ENCODE measurements at places on chromosomes 16 and 17. TPM values are rescaled to one million over a fixed set of nuclear protein-coding genes. Genes with fewer than 3 reads are reported as not detected.

The GAS7 gene
- 0.14 TPM for polyA plus RNA-seq

GRCh38 chr17:2893422-2893914 lies 97.2 kb downstream of the RAP1GAP2 start:
- DNase-seq, result peak; percentile 59

DNA sequence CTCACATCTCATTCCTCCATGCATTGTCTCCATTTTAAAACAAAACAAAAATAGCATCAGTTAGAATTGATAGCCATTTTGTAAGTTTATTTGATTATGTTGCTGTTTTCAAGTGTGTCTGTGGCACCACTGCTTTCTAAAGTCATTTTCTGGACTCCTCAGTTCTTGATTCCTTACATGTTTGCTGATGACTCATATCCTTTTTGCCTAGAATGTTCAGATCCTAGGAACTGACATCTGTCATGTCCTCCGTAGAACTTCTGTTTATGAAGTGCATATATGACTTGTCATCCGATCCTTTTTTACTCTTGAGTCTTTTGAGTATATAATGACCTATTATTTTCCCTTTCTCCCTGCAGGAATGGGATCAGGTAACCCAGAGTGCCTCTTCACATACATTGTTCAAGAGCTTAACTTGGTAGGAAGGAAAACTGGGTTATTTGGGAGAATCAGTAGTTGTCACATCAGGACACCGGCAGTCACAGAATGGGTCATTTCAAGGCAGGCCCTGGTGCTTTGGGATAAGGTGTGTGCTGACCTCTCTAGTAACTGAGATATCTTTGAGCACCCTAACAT lies 69.2 kb downstream of the MAP2K4 start:
- DNase-seq, result peak; percentile 35

The ELMO3 gene
- polyA plus RNA-seq, result 21.0 TPM

DNA sequence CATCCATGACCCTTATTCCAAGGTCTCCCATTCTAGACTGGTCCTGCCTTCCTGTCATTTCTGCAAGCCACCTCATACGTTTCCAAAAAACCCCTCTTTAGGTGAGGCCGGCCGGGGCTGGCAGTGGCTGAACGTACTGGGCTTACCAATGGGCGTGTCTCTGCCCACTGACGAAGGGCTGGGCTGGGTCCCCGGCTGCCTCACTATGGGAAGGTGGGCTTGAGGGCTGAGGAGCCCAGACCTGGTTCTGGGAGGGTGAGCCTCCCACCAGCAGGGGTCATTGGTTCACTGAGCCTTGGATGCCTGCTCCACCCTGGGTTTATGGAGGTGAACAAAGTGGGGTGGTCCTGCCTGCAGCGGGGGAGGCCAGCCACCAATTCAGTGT lies 19.9 kb downstream of the KDM8 start:
- no peak for DNase-seq

The CCL17 gene
- not detected for polyA plus RNA-seq

The TMEM100 gene
- 0.21 TPM for polyA plus RNA-seq

The CDT1 gene
- 1.0 TPM for polyA plus RNA-seq

The KANSL1 gene
- 13.7 TPM for polyA plus RNA-seq

The MT1F gene
- polyA plus RNA-seq, result 4.1 TPM

GRCh38 chr16:17072104-17072503 lies 398.7 kb downstream of the XYLT1 start:
- no peak for DNase-seq

GRCh38 chr17:28402224-28402630 lies 3.8 kb downstream of the SLC46A1 start:
- no peak for DNase-seq

DNA sequence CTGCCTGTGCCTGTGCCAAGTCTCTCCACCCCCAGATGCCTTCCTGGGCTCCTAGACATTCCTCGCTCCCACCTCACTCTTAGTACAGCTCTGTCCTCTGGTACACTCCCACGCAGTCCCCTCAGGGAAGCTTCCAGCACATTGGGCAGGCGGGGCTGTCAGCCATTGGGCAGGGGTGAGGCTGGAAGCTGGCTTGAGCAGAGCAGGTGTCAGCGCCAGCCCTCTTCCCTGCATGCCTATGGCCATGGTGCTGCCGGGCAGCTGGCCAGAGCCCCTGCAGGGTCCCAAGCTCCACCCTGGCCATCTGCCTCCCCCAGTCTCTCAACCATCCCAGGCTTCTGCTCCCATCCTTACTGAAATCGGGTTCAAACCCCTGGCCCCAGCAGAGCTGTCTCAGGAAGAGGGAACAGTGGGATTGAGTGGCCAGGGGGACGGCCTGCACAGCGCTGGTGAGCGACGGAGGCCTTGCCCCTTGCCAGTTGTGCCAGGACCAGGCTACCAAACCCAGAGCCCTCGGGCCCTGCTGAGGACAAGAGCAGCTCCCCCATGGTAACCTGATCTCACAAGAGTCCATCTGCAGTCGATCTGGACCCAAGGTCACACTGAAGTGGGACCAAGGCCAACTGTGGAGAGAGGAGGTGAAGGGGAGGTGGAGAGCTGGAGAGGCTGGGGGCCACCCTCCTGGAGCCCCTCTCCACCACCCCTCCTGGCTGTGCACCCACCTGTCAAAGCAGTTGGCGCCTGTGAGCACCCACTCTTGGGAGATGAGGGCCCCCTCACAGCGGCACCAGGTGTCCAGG lies 2.4 kb upstream of the B9D1 start:
- no peak for DNase-seq

DNA sequence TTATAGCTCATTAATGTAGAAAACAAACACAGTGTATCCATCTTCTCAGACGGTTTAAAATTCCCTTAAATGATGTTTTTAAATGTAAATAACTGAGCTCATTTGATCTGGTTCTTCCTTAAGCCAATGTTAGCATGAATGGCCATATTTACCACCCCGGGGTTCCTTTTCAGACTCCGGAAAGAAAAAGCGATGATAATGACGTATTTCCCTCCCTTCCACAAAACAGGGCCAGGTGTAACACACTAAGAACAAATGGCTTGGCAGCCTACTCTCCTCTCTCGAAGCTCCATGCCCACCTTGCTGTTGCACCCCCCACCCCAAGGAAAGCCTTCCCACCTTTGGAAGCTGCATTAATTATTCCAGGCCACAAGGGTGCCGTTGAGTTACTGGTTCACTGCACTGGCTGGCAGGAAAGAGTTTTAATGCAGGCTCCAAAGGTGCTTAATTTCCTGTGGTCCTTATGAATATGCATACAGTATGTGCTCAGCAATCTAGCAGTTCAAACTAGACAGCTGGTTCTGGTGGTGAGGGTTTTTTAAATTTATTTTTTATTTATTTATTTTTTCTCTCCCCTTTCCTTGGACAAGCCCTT lies 378.9 kb downstream of the WWOX start:
- DNase-seq, result no peak

DNA sequence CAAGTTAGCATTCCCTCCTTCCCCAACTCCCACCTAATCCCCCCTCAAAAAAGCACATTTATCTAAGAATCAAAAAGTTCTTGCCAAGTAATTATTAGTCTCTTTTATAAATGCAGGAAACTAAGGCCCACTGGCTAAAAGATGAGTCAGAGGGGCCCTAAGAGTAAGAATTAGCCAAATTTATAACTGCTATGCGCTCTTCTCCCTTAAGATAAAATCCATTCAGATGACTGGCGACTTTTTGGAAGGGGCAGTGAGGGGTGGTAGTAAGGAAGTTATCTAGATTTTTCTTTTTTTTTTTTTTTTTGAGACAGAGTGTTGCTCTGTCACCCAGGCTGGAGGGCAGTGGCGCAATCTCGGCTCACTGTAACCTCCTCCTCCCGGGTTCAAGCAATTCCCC lies 17.1 kb downstream of the ZNF652 start:
- no peak for DNase-seq

The ARHGDIG gene
- not detected for polyA plus RNA-seq

DNA sequence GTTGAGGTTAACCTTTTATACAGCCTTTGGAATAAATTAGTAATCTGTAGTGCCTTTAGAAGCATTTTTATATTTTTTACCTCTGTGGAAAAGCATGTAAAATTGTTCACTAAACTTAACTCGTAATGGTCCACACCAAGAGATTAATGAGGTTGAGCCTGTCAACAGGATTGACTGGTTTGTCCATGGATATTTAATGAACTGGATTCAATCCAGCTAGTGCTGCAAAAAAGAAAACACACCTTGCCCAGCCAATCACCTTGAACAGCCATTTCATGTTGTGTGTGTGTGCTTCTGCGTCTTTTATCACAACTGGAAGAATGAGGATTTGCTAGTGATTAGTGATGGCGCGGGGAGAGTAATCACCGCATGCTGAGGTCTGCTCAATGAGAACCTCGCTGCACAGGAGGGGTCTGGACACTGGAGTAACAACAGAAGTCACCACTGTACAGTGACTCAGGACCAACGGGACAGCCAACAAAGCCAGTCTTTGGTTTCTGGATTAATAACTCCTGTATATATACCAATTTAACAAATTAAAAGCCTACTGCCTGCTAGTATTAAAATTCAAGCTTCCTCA lies 33.7 kb downstream of the LITAFD start:
- DNase-seq, result no peak

DNA sequence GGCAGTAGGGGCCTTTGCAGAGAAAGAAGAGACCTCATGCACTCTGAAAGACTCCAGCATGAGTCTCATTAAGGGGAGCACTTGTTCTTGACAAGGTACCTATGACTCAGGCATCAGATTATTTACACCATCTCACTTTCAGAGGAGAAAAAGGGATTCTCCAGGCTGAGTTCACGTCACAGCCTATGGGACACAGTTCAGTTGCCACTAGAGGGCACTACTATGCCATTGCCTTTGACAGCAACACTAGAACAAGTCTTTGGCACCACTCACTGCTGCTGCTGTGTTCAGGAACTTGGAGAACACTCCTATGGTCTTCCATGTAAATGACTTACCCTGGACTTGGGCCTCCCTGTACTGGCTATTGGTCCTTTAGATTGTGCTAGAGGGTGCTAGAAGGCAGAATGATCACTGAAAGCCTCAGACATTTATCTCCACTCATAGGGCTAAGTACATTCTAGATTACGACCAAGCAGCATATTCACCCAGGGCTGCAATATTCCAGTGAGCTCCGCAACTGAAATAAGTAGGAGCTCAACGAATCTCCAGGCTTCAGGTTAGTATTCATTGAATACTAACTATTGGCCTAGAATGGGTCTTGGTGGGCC lies 225.1 kb upstream of the CA10 start:
- no peak for DNase-seq

DNA sequence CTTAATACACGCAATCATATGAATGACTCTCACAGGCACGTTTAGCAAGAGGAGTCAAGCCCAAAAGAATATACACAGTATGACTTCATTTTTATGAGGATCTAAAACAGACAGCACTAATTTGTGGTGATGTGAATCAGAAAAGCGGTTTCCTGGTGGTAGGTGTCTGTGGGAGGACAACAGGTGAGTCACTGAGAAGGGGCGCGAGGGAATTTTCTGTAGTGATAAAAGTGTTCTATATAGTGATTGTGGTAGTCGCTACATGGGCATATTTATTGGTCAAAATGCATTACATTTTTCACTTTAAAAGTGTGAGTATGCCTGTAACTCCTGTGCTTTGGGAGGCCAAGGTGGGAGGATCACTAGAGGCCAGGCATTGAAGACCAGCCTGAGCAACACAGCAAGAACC lies 7.6 kb upstream of the TNRC6A start:
- peak; percentile 62 for DNase-seq

- DNase-seq, result no peak
Observed at GRCh38 chr17:19372866-19373504, 5.3 kb upstream of the MAPK7 start.

The TP53TG3C gene
- not detected for polyA plus RNA-seq

DNA sequence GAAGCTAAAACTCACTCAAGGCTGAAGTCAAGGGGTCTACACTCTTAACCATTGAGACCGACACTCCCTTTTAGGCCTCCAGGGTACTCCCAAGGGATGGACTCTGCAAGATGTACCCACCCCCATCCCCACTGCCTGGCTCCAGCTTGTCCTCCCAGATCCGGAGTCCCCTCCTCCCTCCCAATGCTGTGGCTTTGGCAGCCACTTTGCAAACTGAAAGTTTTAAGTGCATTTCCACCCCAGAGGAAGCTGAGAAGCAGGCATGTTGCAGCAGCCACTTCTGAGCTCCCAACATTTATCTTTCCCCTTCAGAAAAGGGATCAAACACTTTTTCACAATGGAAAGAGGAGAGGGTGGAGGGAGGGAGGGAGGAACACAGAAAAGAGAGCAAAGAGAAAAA lies 115.2 kb downstream of the COPRS start:
- DNase-seq, result no peak

DNA sequence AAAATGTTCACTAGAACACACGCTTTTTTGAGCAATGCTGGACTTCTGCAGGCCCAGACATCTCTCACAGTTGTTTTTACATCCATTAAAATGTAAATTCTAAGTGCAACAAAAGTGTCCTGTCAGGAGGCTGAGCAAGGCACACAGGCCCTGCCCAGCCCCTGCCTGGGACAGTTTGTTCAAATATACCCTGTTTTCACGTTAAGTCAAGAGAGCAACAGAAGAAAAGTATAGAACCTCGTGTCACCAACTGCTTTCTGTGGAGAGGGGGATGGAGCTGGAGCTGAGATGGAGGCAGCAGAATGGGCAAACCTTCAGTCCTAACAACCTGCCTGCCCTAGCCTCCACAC lies 4.3 kb upstream of the HOXB2 start:
- no peak for DNase-seq

- no peak for DNase-seq
Observed at GRCh38 chr16:80006241-80007215, 406.0 kb upstream of the MAF start.

The UMOD gene
- not detected for polyA plus RNA-seq

DNA sequence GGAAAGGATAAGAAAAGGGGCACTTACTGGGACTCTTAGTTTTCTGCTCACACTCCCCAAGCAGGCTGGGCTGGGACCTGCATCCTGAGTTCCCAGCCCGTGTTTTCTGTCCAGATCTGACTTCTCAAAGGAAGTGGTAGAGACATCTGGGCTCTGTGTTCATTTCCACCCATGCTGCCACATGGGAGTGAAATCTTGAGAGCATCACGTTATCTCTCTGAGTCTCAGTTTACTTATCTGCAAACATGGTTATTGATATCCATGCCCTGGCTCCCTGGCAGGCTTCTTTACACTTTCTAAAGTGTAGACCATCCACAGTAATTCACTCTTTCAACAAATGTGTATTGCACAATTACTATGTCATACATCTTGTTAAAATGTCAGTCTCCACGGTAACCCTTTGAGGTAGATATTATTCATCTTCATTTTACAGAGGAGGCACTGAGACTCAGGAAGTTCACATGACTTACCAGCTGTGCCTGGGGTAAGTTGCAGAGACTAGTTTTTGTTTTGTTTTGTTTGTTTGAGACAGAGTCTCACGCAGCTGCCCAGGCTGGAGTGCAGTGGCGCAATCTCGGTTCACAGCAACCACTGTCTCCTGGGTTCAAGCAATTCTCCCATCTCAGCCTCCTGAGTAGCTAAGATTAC lies 3.4 kb downstream of the ZNF688 start:
- DNase-seq, result peak; percentile 69

The KRTAP4-6 gene
- not detected for polyA plus RNA-seq

DNA sequence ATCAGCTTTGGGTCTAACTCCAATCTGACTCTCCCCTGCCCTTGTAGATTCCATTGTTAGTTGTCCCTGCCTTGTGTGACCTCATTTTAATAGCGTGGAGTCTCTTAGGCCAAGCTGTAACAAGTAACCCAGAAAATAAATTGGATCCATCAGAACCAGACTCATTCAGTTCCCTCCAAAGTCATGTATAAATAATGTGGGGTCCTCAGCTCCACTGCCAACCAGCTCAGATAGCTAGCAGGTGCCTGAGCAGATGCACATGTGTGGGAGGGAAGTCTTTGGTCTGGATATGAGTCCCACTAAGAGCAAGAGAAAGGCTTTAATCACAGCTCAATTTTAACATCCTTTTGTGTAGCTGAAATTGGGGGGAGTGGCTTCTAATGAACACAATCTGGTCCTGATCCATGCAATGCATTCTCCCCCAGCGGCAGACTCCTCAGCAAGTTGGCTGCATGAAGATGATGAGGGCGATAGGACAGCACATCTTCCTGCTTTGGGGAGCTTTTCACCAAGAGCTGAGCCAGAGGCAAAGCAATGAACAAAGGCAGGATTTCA lies 151.6 kb downstream of the ABCC12 start:
- no peak for DNase-seq
